ENCODE measurements at places on chromosomes 7 and 10.

DNA sequence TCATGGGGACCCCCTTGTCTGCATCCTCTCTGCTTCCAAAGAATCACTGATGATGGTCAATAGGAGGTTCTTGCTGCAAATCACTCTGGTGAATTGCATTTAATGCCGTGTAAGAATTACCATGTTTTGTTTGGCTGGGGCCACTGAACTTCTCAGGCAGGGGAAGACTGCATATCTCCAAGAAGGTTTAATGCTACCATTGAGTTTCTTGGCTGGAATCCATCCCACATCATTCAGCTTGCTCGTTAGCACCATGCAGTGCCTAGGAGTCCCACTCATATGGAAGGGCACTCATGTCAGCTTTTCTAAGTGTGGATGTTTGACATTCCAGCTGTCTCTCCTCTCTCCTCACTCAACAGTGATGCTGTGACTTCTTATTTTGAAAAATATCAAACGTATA lies 50.2 kb upstream of the BAMBI start:
- no peak for DNase-seq

- no peak for DNase-seq
Observed at GRCh38 chr10:121870413-121870812, 57.4 kb downstream of the ATE1 start.

GRCh38 chr10:6542999-6543430 lies 37.1 kb downstream of the PRKCQ start:
- no peak for DNase-seq

- no peak for DNase-seq
Observed at GRCh38 chr7:81789406-81790119, 19.7 kb upstream of the HGF start.

GRCh38 chr7:55423277-55423711 lies 58.2 kb downstream of the LANCL2 start:
- no peak for DNase-seq

DNA sequence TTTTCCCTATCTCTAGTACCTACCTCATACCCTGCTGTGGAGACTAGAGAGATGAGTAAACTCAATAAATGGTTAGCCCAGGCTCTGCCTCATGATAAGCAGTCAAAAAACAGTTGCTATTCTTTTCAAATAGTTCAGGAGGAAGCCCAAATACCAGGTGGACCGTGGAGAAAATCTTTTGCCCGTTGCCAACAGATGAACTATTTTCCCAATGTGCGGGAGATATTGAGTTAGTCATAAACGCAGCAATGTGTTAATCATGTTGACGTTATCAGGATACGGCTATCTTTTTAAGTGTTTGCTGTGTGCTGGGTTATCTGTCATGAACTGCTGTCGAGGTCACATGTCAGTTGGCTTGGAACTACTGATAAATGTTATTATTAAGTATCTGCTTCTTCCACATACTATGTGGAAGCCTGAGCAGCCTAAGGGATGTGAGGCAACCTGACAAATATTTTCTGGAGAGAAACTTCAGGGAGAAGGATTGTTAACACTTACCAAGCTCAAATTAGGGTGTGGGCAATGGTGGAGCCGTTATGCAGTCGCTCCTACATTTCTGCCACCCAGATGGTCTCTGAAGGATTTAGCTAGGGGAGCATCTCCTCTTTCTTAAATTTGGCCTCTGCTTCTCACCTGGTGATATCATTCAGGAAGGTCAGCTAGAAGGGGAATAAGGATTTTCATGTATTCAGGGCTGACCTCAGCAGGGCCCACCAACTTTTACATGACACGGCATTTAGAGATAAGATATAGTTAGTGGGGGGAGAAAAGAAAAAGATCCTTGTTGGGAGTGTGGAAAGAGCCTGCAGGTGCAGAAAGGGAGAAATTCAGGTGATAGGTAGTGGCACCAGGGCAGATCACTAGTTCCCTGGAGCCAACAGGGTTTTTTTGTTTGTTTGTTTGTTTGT lies 33.5 kb upstream of the SLC26A3 start:
- no peak for DNase-seq

DNA sequence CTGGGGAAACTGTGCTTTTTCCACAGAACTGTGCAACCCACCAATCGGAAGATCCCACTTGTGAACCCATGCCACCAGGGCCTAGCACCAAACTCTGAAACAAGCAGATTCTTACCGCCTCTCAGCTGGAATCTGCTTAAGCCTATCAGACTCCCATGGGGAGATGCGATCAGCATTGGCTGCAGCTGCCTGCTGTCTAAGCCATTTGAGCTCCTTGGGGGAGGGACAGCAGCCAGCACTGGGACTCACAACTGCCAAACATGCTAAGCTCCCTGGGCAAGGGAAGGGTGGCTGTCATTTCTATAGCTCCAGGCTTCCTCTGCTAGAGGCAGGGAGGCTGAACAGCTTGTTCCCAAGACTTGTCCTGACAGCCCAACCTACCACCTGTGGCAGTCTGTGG lies 283.8 kb downstream of the CDK14 start:
- no peak for DNase-seq

GRCh38 chr10:65898055-65898454 lies 1027.8 kb upstream of the LRRTM3 start:
- DNase-seq = no peak

- DNase-seq = no peak
Observed at GRCh38 chr7:4074994-4075393, 607.1 kb upstream of the FOXK1 start.

- DNase-seq = no peak
Observed at GRCh38 chr7:3537210-3537875, 236.3 kb downstream of the SDK1 start.

GRCh38 chr7:10939911-10940703 lies 33.6 kb upstream of the PHF14 start:
- peak; percentile 92 for DNase-seq

DNA sequence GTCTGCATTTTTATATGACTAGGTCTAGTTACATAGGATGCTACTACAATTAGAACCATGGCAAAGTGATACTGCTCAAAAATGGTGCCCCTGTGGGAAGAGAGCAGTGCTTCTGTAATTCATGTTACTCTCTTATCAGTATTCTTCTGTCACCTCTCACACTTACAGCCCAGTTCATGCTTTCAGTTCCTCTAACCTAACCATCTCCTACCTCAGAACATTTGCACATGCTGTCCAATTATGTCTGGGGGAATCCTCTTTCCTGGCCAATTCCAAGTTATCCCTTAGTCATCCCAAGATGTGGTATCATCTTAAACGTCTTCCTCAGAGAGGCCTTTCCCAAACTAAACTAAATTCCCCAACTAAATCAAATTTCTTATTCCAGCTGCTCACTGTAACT lies 190.2 kb downstream of the RELN start:
- DNase-seq = no peak

- DNase-seq = peak; percentile 57
Observed at GRCh38 chr10:113854761-113855588, 514 bp downstream of the NHLRC2 start.

DNA sequence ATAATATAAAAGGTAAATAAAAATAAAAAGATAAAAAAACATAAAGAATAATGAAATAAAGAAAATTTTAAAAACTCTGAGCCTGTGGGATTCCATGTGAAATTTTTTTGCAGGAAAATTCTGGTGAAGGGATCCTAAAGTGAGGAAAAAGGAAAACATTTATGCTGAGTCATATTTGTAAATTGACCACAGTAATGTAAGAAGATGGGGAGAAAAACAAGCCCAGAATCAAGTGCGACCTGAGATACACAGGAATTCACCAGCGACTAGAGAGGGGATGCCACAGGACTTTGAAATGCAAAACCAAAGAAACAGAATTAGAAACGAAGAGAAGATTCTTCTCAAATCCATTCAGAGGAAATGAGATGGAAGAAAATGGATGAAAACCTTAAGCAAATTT lies 133.8 kb upstream of the PFKP start:
- no peak for DNase-seq

DNA sequence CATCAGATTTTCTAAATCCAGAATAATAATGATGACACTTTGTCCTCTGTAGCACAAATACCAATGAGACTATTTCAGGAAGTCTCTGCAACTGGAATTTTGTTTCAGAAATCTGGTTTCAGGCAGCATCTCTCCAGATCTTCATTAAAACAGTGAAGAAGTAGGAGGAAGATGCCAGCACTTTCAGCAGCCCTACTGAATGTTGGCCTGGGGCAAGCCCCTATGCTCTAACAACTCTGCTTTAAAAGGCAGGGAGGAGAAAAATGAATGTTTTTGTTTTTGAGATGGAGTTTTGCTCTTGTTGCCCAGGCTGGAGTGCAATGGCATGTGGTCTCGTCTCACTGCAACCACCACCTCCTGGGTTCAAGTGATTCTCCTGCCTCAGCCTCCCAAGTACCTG lies 7.2 kb upstream of the CAV1 start:
- DNase-seq = no peak

DNA sequence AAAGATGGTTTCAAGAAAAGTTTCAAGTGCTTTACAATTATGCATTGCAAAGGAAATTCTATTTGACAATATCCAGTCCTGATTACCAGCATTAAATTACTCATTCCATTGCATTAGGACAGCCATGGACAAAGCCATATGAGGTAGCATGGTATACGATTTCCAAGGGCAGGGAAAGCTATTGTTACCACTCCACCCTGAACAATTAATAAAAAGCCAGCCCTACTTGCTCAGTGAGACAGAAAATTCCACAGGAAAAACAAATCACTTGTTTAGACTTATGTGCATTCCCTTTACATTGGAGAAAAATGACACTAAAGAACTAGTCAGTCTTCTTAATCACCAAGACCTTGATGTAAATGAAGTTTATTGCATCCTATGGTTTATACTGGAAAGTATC lies 5.6 kb downstream of the CD36 start:
- no peak for DNase-seq

DNA sequence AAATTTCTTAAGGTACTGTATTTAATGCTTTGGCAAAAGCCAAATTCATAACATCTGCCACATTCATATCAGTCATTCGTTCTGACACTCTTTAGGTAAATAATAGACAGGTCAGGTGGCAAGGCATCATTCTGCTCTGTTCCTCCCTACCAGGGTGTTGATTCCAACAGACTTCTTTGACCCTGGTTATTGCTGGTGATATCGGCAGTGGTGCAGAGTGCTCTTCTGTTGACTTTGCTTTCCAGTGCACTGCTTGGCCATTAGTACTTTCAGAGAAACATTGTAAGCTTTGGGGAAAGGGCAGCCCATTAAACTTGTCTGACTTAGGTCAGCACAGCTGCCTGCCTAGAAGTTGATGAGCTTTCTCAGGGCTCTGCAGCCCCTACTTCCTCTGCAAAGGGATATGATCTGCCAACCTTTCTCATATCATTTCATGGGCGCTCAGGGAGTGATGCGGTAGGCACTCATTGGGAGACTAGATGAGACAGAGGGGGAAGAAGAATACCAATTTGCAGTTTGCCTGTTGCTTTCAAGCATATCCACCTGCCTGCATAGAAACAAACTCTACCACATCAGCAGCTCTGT lies 139.3 kb downstream of the LRRC4 start:
- DNase-seq = no peak

DNA sequence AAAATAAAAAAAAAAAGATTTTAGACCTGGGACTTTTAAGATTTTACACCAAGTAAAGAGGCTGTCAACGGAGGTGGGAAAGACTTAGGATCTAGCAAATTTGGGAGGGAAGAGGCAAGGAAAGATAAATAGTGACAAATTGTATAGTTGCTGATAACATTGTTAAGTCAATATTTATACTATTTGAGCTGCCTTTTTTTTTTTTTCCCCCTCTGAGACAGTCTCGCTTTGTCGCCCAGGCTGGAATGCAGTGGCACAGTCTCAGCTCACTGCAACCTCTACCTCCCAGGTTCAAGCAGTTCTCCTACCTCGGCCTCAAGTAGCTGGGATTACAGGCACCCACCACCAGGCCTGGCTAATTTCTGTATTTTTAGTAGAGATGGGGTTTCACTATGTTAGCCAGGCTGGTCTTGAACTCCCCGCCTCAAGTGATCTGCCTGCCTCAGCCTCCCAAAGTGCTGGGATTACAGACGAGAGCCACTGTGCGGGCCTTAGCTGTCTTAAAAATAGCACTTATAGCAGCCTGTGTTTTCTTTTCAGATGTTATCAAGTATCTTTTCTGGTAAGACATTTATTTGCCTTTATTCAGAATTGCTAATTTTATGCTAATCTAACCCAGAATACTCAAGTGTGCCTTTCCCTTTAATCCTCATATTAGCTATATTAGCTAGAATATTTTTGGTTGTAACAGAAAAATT lies 94.5 kb downstream of the MMRN2 start:
- no peak for DNase-seq

GRCh38 chr10:63627396-63627795 lies 106.2 kb downstream of the REEP3 start:
- no peak for DNase-seq

- peak; percentile 27 for DNase-seq
Observed at GRCh38 chr7:137606061-137606674, 240.6 kb downstream of the DGKI start.

GRCh38 chr7:66867198-66867790 lies 53.7 kb upstream of the TMEM248 start:
- no peak for DNase-seq

DNA sequence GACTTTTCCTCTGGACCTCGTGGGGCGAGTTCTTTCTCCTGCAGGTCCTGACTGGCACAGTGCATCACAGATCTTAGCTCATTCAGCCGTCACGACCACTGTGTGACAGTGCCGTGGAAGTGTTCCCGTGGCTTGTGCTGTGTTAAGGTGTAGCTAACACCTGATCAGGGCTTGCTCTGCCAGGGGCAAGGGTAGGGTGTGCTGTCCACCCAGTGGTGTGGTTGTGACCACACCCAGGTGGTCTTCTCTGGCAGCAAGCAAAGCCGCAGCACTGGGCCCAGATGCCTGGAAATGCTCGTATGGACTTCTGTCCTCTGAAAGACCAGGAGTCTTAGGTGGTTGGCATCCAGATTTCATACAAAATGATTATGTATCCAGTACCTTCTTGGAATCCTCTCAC lies 86.2 kb downstream of the GLRX3 start:
- DNase-seq = no peak

GRCh38 chr10:63260860-63261251 lies 127.7 kb downstream of the NRBF2 start:
- DNase-seq = no peak

DNA sequence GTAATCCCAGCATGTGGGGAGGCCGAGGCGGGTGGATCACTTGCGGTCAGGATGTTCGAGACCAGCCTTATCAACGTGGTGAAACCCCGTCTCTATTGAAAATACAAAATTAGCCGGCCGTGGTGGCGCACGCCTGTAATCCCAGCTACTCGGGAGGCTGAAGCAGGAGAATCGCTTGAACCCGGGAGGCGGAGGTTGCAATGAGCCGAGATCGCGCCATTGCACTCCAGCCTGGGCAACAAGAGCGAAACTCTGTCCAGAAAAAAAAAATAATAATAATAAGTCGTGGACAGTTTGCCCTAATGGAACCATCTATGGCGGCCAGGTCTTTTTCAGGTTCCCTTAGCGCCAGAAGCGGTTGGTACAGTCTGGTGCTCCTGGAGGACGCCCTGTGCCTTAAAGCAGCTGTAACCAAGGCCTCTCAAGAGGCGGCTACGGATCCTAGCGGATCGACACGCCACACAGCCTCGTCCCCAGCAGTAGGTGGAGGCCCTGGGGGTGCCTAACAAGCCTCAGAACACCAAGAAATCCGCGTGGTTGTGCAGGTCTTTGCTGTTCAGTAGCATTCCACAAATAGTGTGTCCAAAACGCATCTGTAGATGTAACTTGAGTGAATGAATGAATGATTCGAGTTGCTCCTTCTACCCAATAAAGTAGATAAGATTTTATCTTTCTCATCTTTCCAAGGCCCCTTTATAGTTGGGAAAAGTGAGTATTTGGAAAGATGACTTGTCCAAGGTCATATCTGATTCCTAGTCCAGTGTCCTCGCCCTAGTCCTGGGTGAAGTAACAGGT lies 982 bp downstream of the PGAM1 start:
- DNase-seq = no peak

GRCh38 chr10:43689618-43689954 lies 40.9 kb upstream of the ZNF32 start:
- DNase-seq = peak; percentile 21

- DNase-seq = no peak
Observed at GRCh38 chr10:129033340-129033739, 433.7 kb upstream of the MGMT start.

Data from activated CD4-positive, alpha-beta T cell treated with anti-CD3 and anti-CD28 coated beads, Interleukin-2, Interleukin-6, amounts not matched to agents 100 ng/mL and 50 ng/mL, durations not matched to agents 16 hours and 8 hours (primary cell).